ENCODE measurements at places on chromosomes 1 and 21.

- no peak for DNase-seq
Measured at GRCh38 chr21:39669485-39669884, 56.7 kb downstream of the B3GALT5 start.

DNA sequence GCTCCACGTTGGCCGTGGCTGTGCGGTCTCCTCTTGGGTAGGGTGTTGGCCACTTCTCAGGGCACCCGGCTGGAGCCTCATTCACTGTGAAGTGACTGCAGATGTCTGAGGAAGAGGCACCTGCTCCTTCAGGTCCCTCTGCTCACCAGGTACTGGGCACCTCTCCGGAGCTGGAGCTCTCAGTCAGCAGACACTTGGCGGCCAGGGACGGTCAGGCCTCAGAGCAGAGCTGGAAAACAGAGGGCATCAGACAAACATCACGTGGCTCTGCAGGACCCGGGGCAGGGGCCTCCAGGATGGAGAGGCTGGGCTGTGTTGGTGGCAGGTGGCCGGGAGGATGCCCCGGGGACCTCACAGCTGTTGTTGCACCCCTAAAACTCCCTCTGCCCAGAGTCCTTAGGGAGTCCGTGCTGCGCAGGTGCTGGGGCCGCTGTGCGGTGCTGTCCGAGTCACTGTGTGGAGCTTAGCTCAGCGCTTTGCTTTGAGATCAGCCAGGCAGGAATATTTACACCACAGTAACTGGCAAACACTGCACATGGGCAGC, 59.7 kb downstream of the SLX9 start:
- no peak for DNase-seq

GRCh38 chr1:77623066-77623465, 59.4 kb downstream of the ZZZ3 start:
- DNase-seq, result no peak

DNA sequence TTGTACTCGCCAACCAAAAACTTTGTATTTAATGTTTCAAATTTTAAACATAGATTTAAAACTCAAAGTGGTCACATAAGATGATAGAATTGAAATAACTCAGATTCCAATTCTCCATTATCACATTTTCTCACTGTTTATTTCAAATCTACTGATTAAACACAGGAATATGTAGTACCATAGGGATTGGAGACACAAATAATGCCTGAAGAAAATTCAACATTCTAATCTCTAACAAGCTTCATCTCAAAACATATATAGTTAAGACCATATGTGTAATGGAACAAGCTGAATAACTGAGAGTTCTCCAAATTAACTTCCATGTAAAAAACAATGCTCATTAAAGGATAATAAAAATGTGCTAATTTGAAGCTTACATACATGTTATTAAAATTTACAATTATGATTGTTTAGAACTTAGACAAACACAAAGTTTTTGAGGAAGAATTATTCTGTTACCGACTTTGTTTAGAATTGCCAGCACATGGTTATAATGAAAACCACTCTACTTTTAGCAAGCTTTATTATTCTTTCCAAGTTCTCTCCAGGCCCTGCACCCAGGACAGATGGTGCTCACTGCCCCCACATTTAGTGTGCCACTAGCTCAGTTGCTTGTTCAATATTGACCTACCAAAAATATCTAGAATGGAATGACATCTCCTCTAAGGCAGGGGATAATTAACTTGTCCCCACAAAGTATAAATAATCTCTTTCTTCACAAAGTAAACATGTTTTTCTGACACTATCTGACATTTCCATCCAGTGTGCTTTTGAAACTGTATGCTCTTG, 467.2 kb downstream of the TTLL7 start:
- no peak for DNase-seq
